ENCODE measurements at places on chromosomes 4 and X.
A peak's percentile ranks its signal among the peaks of the same experiment; 100 is the strongest.

DNA sequence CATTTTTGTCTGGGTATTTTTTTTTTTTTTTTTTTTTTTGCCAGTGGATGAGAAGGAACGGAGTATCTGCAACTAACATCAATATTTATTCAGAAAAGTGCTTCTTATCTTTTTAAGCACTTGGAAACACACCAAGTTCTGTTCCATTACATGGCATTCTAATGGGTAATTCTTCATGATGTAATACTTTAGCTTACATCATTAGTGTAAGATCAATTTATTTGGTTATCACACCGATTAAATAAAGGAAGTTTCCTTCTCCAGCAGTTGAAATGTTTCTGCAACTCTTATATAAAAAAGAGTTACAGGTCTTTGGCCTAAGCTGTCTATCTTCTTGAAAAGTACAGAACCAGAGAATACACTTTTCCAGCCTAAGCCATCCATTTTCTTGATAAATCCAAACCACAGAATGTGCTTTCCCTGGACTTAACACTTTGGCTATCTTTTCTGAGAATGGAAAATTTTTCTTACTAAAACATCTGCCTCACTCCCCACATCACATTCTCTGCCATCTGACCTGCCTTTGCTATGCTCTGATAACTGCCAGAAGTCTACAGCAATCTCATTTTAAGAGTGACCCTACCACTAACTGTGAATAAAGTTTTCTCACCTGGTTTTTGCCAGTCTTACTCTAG, 191.9 kb upstream of the MAB21L2 start:
- DNase-seq = no peak

DNA sequence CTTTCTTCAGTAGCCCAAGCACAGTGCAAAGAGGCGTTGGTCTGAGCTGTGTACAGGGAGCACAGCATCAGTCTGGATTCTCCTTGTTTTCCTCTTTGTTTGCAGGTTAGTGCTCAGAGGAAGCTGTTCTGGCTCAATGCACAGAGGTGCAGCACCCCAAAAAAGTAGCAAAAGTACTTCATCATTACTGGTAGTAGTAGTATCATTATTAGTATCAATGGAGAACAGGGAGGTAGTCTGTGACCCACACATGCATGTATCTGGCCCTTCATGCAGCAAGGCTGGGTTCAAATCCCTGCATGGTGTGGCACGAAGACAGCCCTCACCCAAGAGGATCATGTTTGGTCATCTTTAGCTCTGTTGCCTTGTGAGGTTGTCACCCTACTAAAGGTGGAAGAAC, 68.7 kb downstream of the CXXC4 start:
- DNase-seq = no peak

- DNase-seq = no peak
Measured at GRCh38 chr4:108113229-108113628, 55.5 kb downstream of the LEF1 start.

- no peak for DNase-seq
Measured at GRCh38 chr4:14837860-14838259, 164.4 kb upstream of the CPEB2 start.

DNA sequence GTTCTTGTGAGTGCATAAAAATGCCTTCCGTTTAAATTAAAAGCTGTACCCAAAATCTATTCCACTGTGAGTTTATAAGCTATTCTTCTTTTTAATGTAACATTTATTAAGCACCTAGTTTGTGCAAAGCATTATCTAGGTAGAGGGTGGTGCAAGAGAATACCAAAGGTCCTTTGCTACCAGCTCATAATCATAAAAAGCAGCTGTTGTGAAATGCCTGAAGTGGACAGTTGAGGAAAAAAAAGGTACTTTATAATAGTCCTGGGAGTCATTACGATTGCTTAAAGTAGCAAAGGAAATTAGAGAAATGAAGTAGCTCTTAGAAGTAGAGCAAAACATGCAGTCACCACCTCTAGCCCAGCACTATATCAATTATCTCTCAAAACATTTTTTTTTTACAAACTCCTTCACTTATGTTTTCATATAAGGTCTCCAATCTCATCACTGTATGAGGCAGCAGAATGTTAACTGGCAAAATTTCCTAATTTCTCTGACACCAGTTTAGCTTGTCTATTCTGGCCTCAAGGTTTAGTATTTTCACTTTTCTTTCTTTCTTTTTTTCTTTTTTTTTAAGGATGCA, 2.1 kb downstream of the MBNL3 start:
- no peak for DNase-seq

GRCh38 chr4:160180211-160180610, 1077.3 kb downstream of the RAPGEF2 start:
- DNase-seq = no peak

DNA sequence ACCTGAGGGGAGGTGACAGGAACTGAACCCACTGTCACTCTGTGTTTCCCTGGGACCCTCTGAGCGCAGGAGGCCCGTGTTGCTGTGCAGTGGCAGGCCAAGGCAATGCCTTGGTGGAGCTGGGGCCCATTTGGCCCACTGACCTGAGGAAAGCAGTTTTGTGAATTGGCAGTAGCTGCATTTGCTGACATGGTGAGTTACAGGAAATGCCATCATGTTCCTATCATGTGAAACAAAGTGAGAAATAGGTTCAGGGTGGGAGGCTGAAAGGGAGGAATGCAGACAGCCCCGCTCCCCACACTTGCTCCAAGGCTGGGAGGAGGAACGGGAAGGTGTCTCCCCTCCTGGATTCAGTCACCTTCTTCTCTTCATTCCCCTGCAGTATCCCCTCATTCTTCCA, 146.1 kb downstream of the PTTG2 start:
- no peak for DNase-seq

- DNase-seq = peak; percentile 47
Measured at GRCh38 chrX:1323315-1323714, 13.3 kb upstream of the IL3RA start.

DNA sequence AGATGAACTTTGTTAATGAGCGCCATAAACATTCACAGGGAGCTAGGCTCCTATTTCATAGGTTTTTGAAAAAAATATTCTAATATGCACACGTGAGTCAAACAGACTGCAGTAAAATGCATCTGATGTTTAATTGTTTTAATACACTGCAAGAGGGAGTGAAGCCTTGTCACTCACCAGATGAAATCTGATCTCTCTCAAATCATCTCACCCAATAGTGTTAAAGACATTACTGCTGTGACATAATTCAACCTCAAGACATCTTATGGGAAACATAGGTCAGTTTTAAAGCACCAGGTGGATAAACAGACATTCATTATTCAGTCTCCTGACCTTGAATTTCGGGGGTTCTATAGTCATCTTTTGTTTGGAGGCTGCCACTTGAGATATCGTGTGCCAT, 148.3 kb downstream of the MAML3 start:
- peak; percentile 88 for DNase-seq

DNA sequence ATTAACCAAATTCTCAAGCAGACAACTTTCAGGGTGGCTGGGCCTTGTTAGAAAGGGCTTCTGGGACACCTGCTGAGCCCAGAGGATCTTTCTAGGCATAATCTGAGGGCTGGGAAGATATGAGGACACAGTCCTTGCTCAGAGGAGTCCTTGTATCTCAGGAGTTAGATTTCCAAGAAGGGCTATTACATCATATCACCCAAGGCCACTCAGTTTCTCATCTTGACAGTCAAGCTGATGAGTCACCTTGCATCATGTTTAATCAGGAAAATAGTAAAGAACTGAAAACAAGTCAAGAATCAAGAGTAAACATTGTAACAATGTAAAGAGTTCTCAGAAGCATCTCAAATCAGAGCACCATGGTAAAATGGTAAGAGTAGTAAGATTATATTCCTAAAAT, 4.0 kb downstream of the PCYT1B start:
- DNase-seq = no peak

DNA sequence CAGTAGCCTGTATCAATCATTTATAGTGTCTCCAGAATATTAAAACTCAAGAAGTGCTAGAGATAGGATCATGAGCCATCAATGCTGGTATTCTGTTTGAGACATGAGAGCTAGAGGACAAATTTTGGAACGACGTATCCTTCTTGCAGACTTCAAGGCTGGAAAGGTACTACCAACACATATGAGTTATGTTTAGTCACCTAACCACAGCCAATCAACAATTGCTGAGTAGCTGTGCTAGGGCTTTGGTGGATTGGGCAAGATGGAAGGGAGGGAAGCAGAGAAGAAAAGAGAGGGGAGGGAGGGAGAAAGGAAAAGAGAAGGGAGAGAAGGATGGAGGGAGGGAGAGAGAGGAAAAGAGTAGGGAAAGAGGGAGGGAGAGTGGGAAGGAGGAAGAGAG, 21.6 kb upstream of the RAI2 start:
- no peak for DNase-seq

DNA sequence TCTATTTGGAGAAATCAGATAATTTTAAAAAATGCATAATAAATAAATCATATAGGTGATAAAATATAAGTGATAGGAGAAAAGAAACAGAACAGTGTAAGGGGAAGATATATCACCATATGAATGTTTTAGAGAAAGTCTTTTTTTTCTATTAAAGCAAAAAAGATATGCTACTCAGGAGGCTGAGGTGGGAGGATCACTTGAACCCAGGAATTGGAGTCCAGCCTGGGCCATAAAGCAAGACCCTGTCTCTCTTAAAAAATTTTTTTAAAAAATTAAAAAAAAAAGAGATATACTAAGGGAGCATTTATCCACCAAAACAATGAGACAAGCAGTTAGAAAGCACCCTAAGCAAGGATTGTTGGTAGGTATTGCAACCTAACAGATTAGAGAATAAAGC, 6.1 kb downstream of the TMEM156 start:
- no peak for DNase-seq

GRCh38 chr4:2828758-2829181, 14.9 kb upstream of the ADD1 start:
- DNase-seq = no peak

DNA sequence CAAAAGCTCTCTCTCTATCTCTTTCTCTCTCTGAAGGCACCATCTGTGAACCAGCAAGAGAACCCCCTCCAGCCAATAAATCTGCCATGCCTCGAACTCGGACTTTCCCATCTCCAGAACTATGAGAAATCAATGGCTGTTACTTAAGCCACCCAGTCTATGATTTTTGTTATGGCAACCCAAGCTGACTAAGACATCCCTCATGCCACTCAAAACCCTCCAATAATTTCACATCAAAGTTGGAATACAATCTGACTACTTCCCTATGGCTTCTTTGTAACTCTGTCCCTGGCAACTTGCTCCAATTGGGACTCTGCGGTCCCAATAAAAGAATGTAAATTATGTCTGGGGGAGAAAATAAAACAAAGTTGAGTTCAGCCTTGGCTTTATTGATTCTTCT, 265.7 kb downstream of the SHOX start:
- DNase-seq = no peak

GRCh38 chr4:109186458-109186945, 116.0 kb downstream of the COL25A1 start:
- no peak for DNase-seq

- DNase-seq = no peak
Measured at GRCh38 chr4:23388255-23388654, 501.6 kb downstream of the PPARGC1A start.

DNA sequence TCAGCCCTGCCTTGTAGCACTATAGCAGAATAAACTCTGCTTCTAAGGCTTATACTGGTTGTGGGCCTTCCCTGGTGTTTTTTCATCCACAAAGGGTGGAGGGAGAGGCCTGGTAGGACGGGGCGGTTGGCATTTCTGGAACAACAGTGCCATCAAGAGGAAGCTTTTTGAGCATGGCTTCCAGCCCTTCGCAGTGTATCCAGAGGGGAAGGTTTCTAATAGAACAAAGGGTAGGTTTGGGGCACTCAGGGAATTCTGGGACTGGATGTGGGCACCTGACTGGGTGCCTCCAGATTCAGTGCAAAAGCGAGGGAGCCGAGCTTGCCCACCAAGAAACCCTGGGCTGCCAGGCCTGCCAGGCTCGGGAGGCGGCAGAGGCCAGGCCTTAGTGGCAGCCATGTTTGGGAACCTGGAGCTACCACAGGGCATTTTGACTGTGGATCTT, 229.6 kb upstream of the AGTR2 start:
- DNase-seq = peak; percentile 95

DNA sequence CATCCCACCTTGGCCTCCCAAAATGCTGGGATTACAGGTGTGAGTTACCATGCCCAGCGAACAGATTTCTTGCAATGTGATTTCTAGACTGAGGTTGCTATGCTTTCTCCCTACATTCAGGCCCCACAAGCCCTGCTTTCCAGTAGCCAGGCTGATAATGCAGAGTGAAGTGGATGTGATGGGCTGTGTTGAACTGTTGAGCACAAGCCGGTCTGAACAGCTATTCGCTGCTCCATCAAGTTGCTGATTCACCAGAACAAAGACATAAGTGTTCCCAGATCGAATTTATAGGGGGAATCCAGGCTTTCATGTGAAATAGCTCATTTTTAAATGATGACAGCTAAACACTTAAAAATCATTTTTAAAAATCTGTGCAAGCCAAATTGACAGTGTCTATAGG, 8.0 kb downstream of the NIPAL1 start:
- no peak for DNase-seq

- DNase-seq = peak; percentile 83
Measured at GRCh38 chr4:75037252-75037651, 104.3 kb downstream of the PARM1 start.

DNA sequence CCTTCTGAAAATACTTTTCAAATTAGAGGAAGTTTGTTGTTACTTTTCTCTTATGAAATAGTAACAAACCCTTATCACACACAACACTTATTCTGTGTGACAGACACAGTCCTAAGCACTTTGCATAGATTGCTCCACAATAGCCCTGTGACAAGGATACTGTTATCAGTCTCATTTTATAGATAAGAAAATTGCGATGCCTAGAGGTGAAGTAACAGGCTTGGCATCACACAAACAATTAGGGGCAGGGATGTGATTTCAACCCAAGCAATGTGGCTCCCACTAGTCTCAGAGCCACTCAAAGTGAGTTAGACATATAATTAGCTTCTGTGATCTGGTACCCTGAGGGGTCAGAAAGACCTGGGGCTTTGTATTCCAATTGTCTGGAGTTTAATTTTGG, 339.9 kb downstream of the FBXO8 start:
- no peak for DNase-seq
